ENCODE measurements at places on chromosomes 16 and 17. TPM values are rescaled to one million over a fixed set of nuclear protein-coding genes. Genes with fewer than 3 reads are reported as not detected.

DNA sequence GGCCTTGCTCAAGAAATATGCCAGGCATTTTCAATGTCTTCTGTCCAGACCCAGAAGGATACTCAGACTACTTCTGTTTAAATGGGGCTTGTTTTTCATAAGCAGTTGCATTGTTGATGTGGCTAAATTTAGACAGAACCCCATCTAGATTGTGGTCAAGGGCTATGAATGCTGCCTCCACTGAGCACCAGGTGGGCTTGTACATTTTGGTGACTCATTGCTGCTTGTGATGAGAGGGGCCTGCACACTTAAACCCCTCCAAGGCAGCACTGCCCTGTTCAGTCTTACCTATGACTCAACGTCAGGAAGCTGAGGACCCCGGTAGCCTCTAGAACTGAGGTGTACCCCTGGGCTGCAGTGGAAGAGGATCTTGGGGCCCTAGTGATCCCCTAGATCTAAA is 144.0 kb downstream of the PRKCA start:
- no peak for DNase-seq

Gene ZSCAN10
- polyA plus RNA-seq, result 0.06 TPM

Gene PRCD
- polyA plus RNA-seq, result 28.9 TPM

DNA sequence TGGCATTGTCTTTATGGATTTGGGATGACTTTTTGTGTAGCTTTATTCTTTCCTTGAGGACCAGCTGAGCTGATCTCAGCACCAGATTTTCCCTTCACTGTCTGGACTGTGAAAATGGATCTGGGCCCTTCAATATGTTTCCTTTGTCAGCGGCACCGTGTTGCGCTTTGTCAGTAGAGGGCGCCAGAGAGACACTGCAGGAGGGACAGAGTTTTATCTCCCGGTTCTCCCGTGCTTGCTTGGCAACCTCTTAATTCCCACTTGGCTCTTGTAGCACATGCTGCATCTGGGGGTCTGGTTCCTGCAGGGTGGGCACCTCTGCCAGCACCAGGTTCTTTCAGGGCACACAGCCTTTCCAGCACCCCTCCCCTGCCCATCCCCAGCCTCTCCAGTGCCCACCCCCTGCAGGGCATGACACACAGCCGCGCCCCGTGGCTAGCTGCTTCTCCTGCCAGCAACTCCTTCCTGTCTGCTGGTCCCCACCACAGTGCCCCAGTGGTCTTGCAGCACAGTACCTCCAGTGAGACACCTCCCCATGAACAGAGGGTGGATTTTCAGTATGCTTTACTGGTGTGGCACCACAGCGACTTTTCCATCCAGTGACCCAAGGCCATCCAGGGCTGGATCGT is 19.6 kb downstream of the OR1D5 start:
- DNase-seq, result no peak

DNA sequence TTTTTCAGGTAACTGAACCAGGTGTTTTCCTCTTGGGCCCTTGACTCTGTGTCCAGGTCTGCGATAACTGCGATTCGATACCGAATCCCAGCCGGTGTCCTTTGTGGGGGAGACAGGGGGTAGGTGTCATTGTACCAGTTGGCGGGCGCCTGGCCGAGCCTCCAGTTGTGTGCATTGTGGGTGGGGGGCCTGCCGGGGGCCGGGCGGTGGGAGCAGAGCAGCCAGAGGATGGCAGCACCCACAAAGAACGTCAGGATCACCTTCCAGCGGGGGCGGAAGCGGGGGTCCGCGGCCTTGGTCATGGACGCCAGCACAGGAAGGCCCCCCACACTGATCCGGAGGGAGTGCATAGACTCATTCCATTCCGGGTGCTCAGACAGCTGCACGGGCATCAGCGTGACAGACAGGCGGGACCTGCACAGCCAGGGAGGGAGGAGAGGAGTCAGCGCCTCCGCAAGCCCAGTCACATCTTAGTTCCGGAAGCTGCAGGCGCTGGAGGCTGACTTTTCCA is 12.3 kb downstream of the CANT1 start:
- no peak for DNase-seq

DNA sequence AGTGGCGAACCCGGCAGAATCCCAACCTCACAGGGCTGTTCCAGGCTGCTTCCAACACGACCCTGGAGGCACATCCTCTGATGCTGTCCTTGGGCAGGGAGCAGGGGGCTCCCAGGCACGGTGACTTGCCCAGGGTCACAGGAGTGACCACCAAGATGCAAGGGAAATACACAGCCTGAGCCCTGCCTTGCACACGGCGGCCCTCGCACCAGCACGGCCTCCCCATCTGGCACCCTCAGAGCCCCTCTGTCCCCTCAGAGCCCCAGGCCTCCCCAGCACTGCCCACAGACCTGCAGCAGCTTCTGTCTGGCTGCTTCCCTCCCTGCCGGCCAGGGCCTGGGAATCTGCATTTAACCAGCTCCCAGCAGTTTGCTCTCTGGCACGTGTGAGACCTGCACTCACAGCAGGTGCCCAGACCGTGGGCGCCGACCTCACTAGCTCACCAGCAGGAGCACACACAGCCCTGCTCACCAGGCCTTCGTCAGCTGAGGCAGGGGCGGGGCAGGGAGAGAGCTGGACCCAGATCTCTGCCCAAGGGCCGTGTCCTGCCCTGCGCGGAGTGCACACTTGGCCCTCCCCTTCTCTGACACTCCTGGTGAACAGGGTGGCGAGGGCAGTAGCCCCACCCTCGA is 29.7 kb upstream of the ZC3H18 start:
- no peak for DNase-seq

Gene PHOSPHO1
- polyA plus RNA-seq, result 0.96 TPM

Gene HS3ST3A1
- 5.1 TPM for polyA plus RNA-seq

- DNase-seq, result peak; percentile 95
Measured at GRCh38 chr17:64781014-64781756, 119.1 kb upstream of the SMURF2 start.

Gene GPR139
- polyA plus RNA-seq, result not detected

- peak; percentile 91 for DNase-seq
Measured at GRCh38 chr17:1485423-1486376, 6.8 kb downstream of the MYO1C start.

- DNase-seq, result no peak
Measured at GRCh38 chr17:73614256-73614655, 30.0 kb downstream of the SDK2 start.
